Stimulated activated naive CD4-positive, alpha-beta T cell (primary cell): ENCODE measurements at places on chromosomes 16 and 17.

DNA sequence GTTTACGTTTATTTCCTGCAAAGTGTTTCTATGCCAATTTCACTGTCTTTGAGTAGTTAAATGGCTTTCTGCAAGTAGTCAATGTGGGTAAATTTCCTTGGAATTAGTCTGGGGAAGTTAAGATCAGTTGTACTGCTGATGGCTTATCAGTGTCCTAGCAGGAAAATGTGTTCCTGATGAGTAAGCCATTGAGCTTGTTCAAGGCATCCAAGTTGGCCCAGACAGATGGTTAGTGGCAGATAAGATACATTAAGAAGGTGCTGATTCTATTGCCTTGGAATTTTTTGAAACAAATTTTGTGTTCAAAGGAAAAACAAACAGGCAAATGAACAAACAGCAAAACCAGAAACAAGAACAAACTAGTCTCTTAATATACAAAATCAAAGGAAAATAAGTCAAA lies 258.4 kb downstream of the MAP2K6 start:
- no peak for DNase-seq

GRCh38 chr17:7436556-7437368 lies 1.5 kb downstream of the TMEM102 start:
- DNase-seq, result peak; percentile 75

- no peak for DNase-seq
These were observed 585 bp upstream of the KRT36 start for GRCh38 chr17:41490000-41490990.

- DNase-seq, result no peak
These were observed 413.4 kb downstream of the CDH13 start for GRCh38 chr16:83040174-83040573.

DNA sequence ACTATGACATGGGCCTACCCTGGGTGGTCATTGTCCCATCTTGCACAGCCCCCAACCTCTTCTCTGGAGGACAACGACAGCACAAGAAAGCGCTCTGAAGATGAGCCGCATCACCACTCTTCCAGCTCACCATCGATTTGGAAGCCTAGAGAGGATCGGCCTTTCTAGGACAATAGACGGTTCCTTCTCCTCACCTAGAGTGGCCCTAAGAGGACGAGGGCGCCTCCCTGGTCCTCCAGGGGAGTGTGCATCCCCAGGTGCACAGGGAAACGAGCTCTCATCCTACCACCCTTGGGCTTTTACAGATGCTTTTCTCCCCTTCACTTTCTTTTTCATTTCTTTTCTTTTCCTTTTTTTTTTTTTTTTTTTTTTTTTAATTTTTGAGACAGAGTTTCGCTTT lies 20.3 kb upstream of the SLC52A1 start:
- DNase-seq, result no peak
